ENCODE measurements at places on chromosomes 6 and 20.

DNA sequence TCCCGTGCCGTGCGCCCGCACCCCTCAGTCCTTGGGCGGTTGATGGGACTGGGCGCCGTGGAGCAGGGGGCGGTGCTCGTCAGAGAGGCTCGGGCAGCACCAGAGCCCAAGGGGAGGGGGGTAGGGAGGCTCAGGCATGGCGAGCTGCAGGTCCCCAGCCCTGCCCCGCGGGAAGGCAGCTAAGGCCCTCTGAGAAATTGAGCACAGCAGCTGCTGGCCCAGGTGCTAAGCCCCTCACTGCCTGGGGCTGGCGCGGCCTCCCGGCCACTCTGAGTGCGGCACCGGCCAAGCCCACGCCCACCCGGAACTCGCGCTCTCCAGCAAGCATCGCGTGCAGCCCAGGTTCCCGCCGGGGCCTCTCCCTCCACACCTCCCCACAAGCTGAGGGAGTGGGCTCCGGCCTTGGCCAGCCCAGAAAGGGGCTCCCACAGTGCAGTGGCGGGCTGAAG lies 16.4 kb downstream of the SOX4 start:
- no peak for DNase-seq

DNA sequence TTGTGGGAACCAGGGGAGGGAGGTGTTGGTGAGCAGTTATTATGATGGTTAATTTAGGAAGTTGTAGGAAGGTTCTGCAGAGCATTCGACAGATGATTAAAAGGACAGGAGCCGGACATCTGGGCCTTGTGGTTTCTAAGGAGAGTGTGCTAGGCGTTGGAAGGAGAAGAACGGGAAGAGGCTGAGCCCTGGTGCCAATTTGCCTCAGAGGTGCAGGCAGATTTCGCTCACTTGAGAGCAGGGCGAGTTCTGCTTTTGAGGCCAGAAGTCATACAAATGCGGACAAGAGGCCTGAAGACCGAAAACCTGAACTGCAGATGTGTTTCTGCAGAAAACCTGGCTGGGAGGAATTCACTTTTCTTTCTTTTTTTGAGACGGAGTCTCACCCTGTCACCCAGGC lies 30.5 kb upstream of the RPS6KA2 start:
- no peak for DNase-seq

DNA sequence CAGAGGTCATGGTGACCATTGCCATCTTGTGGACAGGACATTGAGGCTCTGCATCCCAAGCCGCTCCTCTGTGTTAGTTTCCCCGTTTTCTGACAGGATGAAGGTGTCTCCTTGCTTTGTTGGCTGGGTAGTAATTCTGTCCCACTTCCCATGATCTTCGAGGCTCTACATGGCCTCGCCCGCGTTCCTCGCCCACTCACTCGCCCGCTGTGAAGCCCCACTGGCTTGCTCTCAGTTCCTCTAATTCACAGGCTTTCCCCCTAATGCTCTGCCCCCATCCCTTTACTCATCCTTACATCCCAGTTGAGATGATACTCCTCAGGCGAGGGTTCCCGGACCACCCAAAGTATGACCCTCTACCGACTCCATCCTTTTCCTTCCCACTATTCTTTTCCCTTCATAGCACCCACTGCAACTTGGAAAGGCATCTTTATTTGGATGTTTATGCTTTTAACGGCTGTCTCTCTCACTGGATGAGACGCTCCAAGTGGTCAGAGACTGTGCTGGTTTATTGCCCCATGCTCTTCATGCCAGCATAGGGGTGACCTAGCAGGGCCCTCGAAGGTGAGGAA lies 511 bp upstream of the SLC35B2 start:
- no peak for DNase-seq

DNA sequence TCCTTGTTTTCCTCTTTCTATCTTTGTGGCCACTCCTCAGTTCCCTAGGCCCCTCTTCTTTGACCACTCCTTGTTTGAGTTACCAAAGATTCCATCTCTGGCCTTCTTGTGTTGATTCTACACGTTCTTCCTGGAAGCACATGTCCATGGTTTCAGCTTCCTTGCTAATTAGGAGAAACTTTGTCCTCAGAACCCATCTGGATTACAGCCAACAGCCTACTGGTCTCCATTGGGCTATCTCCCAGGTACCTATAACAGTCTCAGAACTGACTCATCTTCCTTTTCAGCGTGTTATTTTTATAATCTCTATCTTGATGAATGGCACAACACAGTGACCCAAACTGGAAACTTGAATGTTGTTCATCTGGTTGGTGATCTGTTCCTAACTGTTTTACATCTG lies 17.5 kb downstream of the PTPRA start:
- no peak for DNase-seq

GRCh38 chr20:3652676-3653596 lies 10.3 kb downstream of the GFRA4 start:
- DNase-seq: no peak
